Kidney (tissue), 22 donors: ENCODE measurements at places on chromosomes 13 and 19. TPM values are rescaled to one million over a fixed set of nuclear protein-coding genes. Genes with fewer than 3 reads are reported as not detected.

- peak; percentile 53 for DNase-seq
Observed at GRCh38 chr19:18109733-18110608, 12.4 kb downstream of the MAST3 start.

DNA sequence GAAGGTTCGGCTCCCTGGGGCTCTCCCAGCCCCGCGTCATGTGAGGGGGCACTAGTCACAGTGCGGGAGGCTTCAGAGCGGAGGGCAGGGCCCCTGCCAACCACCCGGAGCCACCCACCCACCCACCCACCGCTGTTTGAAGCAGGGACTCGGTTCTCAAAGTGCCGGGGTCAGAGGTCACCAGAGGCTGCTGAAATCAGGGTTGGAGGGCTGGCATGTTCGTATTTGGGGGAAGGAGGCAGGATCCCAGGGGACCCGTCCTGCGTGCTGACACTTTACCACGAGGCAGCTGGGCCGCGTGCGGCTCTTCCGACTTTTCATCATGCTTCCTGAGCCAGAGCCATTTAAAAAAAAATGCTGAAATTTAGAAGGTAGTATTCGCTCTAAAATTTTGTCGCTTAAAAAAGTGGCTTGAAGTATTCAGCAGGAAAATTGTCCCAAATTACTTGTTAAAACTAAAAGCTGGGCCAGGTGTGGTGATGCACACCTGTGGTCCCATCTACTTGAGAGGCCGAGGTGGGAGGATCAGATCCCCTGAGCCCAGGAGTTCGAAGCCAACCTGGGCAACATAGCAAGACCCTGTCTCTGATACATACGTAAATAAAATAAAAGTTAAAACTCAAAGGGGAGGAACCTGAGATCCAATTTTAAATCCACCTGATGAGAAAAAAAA lies 21.2 kb downstream of the ATP11A start:
- DNase-seq: no peak

NMRK2 gene
- 6.1 TPM for polyA plus RNA-seq

DNA sequence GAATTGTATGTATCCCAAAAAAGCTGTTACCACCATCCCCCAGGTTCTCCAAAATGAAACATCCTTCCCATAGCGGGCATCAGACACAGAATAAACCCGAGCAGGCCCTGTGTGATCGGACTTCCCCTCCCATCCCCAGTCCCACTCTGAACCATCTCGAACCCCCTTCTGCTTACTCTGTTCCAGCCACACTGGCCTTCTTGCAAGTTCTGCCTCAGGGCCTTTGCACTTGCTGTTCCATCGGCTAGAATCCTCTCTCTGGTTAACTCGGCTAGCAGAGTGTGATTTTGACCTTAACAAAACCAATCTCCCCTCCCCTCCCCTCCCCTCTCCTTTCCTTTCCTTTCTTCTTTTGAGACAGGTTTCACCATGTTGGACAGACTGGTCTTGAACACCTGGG lies 15.7 kb downstream of the AP2S1 start:
- DNase-seq: no peak

DNA sequence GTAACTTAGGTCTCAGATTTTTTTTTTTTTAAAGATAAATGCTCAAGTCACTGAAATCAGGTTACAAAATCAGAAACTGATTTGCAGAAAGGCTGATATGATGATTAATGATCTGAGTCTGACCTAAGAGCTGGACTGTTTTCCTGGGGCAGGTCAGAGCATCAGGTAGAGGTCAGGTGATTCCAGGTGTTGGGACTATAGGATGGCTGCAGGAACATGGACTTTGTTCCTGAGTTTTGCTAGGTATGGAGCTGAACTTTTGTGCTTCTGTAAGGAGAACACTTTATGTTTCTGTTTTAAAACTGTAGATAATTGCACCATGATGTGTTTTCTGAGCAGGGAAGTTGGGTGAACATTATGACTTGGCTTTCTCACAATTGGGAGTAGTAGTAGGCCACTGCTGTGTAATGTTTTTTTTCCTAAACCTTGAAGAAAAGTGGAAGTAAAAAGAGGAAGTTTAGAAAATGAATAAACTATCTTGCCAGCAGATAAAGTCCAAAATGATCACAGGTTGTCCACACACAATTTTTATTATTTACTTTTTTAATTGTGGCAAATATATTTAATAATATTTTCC lies 297.2 kb downstream of the DCT start:
- DNase-seq: no peak

DNA sequence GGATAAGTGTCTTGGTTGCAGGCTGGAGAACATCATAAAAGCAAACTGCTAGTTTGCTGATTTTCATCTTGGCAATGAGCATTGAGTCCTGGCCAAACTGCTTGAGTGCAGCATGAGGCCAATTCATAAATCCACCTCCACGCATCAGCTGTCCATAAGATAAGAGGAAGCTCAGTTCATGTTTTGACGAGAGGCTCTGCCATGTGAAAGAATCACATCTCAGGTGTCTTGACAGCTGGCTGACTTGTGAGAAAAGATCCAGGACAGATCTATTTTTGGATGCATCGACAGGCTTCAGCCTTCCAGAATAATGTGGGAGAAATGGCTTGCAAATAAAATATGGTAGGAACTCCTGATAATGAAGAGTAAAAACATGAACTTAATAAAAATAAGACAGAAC lies 5.4 kb upstream of the ZNF682 start:
- no peak for DNase-seq

TYROBP gene
- polyA plus RNA-seq: 64.2 TPM

- DNase-seq: no peak
Observed at GRCh38 chr19:47445527-47445926, 26.2 kb downstream of the SLC8A2 start.

CAPN12 gene
- polyA plus RNA-seq: 27.1 TPM

GRCh38 chr19:44824761-44825160 lies 15.9 kb downstream of the BCAM start:
- DNase-seq: no peak

SUCLA2 gene
- polyA plus RNA-seq: 70.4 TPM

S1PR2 gene
- polyA plus RNA-seq: 1.5 TPM

GRCh38 chr13:42396501-42396900 lies 124.5 kb downstream of the AKAP11 start:
- no peak for DNase-seq

GRCh38 chr13:30186634-30187415 lies 120.5 kb downstream of the KATNAL1 start:
- no peak for DNase-seq

GRCh38 chr13:39655041-39655568 lies 357 bp upstream of the COG6 start:
- DNase-seq: no peak

DNA sequence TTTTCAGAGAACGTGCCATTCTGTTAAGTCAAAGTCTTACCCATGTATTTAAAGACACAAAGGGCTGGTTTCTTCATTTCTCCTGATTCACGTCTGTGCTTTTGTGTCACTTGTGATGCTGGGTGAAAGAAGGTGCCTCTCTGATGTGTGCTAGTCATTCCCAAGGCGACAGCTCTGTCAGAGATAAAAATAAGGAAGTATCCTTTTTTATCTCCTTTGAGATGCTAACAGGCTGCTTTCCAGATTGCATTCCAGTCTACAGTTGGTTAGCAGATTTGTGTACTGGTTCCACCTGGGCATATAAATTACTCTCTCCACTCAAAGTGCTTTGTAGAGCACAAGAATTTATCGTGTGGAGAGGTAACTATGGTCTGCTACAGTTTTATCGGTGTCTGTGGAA lies 33.5 kb upstream of the DCT start:
- peak; percentile 1 for DNase-seq

PALM gene
- 92.3 TPM for polyA plus RNA-seq

- no peak for DNase-seq
Observed at GRCh38 chr19:44580366-44580895, 32.9 kb upstream of the IGSF23 start.
